Right atrium auricular region (tissue), 2 donors: ENCODE measurements at places on chromosomes 7 and 10. TPM values are rescaled to one million over a fixed set of nuclear protein-coding genes. Genes with fewer than 3 reads are reported as not detected.
A peak's percentile ranks its signal among the peaks of the same experiment; 100 is the strongest.

DNA sequence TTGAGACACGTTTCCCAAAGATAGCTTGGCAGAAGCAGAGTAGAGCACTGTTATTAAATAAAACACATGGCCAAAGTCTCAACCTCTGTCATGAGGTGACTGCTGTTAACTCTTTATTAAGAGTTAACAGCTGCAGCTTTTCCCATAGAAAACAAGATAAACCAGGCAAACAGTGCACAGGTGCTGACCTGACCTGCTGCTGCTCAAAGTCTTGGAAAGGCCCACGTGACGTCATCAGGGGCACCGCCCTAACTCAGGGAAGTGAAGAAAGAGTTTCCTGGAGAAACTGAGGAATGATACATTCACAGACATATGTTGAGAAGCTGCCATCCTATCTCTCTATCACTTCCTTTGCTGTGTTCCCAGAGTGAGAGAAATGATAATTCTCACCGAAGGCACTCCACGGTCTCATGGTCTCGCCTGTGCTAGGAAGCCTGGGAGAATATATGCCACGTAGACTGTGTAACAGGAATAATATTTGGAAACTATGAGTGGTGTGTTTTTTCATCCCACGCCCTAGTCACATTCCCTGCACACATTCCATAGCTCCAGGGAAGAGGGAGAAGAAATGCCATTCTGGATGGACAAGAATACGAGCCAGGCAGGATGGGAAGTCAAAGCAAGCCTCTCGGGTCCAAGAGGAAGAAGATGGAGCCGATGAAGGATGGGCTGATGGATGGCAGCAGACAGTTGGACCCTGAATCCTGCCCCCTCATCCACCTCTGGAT, 146.2 kb upstream of the NFE2L3 start:
- DNase-seq: no peak

GRCh38 chr10:30999070-30999712, 32.5 kb downstream of the ZNF438 start:
- no peak for DNase-seq

DNA sequence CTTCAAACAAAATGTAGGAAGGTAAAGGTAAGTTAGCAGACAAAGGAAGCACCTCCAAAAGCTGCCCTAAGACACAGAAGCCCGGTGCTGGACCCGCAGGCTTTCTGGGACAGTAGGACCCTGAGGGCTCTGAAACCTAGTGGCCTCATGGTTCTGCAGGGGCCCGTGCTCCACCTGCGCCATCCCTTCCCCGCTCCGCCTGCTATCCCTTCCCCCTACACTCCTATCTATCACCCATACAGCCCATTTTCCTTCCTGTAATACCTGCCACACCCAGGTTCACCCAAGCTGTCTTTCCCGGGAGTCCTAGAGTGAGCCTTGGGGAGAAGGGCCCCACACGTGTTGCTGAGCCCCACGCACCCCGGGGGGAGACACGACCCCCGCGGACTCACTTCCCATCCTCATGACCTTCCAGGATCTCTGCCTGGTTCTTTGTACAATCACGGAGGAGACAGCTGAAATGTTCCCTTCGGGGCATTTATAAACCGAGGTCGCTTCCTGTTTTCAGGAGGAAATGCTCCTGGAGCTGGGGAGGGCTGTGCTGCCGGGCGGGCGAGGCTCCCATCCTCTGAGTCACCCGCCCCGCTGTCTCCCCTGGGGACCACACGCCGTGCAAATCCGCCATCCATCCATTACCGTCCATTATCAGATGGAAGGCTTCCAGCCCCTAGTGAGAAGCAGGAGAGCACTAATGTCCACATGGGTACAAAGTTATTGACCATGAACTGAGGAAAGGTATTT, 251.7 kb upstream of the PITRM1 start:
- DNase-seq: peak; percentile 62

DNA sequence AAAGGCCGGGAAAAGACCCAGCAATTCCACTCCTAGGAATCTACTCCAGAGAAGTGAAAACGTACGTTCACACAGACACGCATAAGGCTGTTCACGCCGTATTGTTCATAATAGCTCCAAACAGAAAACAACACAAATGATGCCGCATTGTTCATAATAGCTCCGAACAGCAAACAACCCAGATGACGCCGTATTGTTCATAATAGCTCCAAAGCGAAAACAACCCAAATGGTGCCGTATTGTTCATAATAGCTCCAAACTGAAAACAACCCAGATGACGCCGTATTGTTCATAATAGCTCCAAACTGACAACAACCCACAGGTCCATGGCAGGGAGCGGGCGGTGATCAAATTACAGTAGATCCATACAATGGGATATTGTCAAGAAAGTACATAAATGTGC, 85.2 kb upstream of the DNAAF5 start:
- DNase-seq: no peak

- DNase-seq: no peak
Observed at GRCh38 chr7:22677680-22678079, 49.3 kb upstream of the IL6 start.

WASHC2A gene
- total RNA-seq: 78.9 TPM

GRCh38 chr7:27948861-27949260, 208.9 kb downstream of the TAX1BP1 start:
- no peak for DNase-seq

ADAMTS14 gene
- total RNA-seq: not detected

PKD2L1 gene
- total RNA-seq: not detected

DNA sequence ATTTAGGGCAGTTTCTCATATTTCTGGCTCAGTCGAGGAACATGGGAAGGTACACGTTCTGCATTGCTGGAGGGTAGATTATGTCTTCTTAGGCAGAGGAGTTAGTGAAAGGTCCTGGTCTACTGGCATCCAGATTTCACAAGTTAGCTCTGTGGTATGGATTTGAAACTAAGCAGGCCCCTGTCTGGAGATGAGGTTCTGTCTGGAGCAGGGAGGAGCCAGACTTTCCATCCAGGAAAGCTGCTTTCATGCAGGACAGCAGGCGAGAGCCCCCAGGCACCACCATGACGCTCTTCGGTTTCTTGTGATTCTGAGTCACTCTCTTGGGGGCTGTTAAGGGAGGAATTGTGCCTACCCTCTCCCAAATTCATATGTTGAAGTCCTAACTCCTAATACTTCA, 184.3 kb downstream of the KIAA1217 start:
- DNase-seq: no peak
